AG09319 (cell line): ENCODE measurements at places on chromosomes 11 and 22.

- DNase-seq, result no peak
Measured at GRCh38 chr11:122754553-122755322, 83.6 kb upstream of the CRTAM start.

GRCh38 chr11:114449845-114450244 is 10.6 kb downstream of the REXO2 start:
- no peak for DNase-seq

DNA sequence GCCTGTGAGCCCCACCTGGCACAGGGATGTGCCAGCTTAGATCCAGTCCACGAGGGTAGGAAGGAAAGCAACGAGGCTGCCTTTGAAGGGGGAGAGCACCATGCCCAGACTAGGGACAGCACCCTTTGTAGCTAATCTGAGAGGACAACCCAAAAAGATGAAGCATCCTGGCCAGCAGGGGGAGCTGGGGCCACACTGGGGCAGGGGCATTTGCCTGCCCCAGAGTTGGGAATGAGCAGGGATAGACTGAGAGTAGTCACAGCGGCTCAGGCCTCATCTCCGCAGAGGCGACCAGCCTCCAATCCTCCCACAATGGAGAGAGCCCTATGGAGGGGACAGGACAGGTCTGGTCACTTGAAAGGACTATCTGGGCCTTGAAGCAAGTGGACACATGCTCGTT is 16.4 kb downstream of the LMO1 start:
- no peak for DNase-seq

DNA sequence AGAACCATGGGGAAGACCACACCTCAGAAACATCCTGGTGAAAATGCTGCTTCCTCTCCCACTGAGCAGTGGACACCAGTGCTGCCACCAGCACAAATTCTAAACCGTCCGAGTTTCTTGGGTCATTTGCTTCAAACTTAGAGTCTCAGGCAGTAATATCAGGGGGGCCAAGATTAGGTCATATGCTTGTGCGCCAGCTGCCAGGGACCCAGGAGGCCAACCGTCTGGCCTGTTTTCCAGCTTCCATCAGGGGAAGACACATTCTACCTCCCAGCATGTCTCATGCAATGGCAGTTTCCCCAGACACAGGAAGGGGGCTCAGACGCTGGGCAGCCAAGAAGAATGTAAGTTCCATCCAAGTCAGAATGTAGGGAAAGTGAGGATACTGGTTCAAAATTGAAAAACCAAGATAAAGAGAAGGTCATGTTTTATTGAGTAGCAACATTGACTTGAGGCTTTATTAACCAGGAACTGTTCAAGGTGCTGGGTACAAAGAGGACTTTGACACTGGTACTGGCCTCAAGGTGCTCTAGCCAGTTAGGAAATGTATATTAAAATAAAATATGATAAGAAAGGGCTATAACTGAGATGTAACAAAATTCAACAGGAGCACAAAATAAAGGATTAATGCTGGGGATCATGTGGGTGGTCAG is 59.7 kb upstream of the EED start:
- no peak for DNase-seq

DNA sequence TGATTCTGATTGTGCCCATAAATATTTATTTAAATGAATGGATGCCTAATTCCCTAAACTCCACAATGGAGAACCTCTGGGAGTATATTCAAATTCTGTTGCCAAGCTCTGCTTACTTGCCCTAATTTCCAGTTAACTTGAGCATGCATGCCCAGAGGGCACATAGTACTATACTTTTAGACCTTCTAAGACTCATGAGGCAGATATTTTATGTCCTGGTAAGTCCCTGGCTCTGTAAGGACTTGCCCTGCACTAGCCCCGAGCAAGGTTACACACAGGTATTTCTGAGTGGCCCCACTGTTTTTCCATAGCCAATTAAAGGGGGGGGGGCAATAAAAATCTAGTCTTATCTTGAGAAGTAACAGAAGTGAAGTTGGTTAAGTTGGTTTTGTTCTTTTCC is 21.1 kb upstream of the CAPRIN1 start:
- DNase-seq, result no peak

GRCh38 chr11:115279813-115280761 is 224.1 kb downstream of the CADM1 start:
- DNase-seq, result no peak

GRCh38 chr11:123505546-123506299 is 75.7 kb downstream of the GRAMD1B start:
- DNase-seq, result no peak
